ENCODE measurements at places on chromosomes 6 and 20.

DNA sequence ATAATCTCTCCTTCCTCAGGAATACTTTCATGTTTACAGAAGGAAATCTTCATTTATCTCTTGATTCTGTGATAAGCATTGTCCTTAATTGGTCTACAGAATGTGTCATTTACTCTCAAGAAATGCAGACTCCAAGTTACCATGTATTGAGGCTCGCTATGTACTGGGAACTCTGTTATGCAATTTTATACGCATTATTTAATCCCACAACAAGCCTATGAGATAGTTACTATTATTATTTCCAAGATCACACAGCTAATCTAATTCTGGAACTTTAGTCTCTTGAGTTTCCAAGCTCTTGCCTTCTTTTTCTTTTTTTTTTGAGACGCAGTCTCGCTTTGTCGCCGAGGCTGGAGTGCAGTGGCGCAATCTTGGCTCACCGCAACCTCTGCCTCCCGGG lies 30.0 kb upstream of the RAB23 start:
- no peak for DNase-seq

DNA sequence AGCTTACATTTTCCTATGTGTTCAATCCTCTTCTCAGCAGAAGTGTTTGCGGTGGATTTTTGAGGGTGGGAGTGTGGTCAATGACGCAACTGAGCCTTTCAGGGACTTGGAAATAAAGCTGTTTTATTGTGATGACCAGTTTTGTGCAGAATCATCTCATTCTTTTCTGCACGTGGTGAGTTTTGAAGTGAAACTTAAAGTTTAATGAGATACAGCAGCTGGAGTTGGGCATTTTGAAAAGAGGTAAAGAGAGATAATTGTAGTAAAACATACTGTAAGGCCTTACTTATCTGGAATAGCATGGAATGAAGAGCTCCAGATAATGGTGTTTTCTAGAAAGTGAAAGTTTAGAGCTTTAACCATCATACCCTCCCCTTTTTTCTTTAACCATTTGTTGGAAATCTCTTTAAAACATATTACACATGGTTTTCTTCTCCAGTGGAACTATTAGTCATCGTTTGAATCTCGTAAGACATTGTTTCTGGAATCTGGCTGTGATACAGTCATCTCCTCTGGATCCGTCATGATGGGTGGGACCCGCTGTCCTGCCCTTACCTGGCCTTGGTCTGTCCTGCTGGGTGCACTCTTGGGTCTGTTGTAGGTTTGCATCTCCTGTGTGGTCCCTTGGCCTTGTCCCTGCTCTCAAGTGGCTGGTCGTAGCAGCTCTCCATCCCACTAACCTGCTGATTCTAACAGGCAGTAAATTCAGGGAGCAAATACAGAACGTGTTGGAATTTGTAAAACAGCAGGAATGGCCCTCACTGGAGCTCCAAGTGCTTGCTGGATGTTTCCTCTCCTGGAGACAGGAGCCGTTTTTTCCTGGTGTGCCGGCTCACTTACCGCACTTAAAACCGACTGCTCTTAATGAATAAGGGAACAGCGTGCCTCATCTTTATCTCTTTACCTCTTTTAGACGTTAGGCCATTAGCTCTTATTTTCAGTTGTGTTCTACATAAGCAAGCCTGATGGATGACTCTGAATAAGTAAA lies 29.8 kb downstream of the UST start:
- no peak for DNase-seq

GRCh38 chr6:52416629-52417151 lies 3.5 kb upstream of the EFHC1 start:
- DNase-seq: no peak

GRCh38 chr6:158634695-158635426 lies 9.7 kb downstream of the DYNLT1 start:
- DNase-seq: no peak

DNA sequence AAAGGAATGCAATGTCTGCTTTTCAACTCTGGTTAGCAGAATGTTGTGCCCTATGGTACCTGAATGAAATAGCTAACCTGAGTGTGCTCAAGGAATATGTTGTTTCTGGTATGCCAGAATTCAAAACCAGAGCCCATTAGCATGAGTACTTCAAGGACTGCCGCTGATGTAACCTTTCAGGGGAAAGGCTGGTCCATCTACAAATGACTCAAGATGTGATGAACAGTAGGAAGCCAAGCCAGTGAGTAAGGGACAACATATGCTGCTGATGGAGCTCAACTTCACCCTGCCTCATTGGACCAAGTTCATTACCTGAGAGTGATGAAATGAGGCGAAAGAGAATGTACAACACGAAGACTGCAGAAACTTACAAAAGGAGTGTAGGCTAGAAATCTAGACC lies 95.7 kb upstream of the BMP2 start:
- DNase-seq: no peak

DNA sequence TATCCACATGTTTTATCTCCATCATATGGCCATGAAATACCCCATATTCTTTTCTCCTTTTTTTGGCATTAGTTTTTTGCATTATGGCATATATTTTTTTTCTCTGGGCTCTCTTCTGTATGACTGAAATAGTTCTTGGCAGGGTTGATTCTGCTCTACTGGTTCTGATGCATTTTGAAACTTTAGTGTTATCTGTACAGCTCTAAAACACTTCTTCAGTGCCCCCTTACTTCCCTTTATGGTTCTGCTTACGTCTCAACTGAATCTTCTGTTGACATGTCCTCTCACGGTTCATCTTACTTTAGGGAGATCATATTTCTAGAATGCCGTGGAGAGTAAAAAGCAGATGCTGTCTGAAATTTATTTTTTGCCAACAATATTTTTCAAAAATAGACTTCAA lies 23.2 kb upstream of the TXNDC5 start:
- no peak for DNase-seq

DNA sequence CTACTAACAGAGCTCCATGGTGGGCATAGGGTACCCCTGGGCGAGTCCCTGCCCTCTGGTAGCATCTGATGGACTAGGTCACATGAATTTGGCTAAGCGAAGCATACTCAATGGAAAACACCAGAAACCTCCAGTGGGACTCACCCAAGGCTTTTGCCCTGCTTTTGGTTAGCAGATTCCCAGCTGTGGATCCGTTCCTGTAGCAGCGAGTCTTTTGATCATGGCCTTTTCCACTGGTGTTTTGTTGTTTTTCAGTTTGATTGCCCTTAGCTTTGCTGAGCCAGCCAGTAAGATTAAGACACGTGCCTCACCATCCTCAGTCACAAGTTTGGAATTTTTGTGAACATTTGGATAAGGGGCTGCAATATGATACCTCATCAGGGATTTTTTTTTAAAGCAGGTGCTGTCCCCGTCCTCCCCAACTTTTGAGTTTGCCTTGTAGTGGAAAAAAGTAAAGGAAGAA lies 8.0 kb downstream of the TNFAIP3 start:
- DNase-seq: no peak

GRCh38 chr20:62176866-62177265 lies 6.0 kb upstream of the MTG2 start:
- no peak for DNase-seq

DNA sequence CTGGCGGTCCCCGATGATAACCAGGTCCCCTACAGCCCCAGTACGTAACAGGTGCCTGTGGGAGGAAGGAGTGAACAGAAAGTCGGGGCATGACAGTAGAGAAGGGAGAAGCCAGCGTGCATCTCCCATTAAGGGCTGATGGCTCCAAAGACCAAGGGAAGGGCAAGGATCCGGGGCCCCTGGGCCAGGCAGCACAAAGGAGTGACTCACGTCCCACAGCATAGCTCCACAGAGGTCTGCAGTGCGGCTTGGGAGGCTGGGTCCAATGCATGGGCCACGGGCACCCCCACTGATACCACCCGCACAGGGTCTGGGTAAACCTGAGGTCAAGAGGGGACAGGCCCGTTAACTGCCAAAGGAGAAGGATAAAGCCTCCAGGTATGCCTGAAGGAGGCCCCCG lies 10.3 kb downstream of the AARS2 start:
- no peak for DNase-seq

- no peak for DNase-seq
Measured at GRCh38 chr6:154266560-154267099, 90.0 kb downstream of the IPCEF1 start.

DNA sequence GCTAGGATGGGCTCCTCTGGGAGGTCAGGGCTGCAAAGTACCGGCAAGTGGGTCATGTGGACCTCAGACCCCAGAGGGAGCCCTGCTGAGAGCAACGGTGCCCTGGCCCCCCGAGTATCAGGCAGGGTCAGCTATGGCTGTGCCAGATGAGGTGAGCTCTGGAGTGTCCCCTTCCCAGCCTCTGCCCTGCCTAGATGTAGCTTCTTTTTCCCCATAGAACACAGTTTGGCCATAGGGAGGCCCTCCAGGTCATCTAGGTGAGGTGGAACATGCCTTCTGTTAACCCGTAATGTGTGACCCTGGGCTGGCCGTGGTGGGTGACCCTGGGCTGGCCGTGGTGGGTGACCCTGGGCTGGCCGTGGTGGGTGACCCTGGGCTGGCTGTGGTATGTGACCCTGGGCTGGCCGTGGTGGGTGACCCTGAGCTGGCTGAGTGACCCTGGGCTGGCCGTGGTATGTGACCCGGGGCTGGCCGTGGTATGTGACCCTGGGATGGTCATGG lies 21.2 kb upstream of the PCMTD2 start:
- DNase-seq: no peak

GRCh38 chr6:109955491-109955890 lies 22.6 kb upstream of the GPR6 start:
- DNase-seq: no peak
